Fibroblast of the aortic adventitia (primary cell): ENCODE measurements at places on chromosomes 16 and 17. TPM values are rescaled to one million over a fixed set of nuclear protein-coding genes. Genes with fewer than 3 reads are reported as not detected.

Gene JMJD6
- 10.8 and 18.1 TPM in 2 replicates for total RNA-seq

Gene KRTAP4-8
- total RNA-seq, result not detected in 2 replicates

Gene MT1A
- 0.72 TPM in 1 of 2 replicates, not detected in the other for total RNA-seq

Gene DCUN1D3
- 21.6 and 30.2 TPM in 2 replicates for total RNA-seq

DNA sequence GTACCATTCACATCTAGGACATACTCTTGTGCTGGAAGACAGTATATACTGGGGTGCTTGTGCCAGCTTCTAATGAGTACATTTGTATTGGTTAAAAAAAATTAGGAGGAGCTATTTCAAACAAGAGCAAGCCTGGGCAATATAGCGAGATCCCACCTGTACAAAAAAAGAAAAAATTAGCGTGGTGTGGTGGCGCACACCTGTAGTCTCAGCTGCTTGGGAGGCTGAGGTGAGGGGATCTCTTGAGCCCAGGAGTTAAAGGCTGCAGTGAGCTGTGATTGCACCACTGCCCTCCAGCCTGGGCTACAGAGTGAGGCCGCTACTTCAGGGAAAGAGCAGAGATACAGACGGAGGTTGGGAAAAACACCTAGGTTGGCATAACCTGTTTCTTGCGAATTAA lies 1.2 kb downstream of the MRTFB start:
- DNase-seq, result no peak

DNA sequence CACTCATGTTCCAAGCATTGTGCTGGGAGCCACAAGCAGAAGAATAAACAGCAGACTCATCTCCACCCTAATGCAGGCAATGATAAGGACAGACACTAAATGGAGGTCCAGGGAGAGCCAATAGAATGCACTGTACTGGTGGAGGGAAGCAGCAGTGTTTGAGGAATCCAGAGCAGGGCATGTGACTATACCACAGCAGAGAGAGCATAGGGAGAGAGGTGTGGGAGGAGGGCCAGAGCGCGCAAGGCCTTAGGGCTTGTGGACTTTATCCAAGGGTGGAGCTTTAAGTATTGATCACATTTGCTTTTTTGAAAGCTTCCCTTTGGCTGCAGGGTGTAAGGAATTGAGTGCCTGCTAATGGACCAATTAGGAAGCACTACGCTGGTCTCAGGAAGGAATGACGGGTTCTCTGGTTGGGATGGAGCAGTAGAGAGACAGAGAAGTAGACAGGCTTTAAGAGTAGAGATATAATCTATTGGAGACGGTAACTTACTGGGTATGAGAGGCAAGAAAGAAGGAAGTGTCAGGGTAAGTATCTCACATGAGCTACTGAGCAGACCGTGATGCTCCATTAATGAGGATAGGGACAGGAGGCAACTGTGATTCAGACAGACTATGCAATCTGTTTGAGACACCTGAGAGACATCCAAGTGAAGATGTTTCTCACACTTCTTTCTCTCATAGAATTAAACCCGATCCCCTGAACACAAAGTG lies 82.2 kb downstream of the MYO1D start:
- DNase-seq, result no peak

- DNase-seq, result peak; percentile 94
Observed at GRCh38 chr16:27169511-27170071, 33.7 kb upstream of the KDM8 start.

- no peak for DNase-seq
Observed at GRCh38 chr17:14942526-14943190, 322.5 kb downstream of the PMP22 start.

DNA sequence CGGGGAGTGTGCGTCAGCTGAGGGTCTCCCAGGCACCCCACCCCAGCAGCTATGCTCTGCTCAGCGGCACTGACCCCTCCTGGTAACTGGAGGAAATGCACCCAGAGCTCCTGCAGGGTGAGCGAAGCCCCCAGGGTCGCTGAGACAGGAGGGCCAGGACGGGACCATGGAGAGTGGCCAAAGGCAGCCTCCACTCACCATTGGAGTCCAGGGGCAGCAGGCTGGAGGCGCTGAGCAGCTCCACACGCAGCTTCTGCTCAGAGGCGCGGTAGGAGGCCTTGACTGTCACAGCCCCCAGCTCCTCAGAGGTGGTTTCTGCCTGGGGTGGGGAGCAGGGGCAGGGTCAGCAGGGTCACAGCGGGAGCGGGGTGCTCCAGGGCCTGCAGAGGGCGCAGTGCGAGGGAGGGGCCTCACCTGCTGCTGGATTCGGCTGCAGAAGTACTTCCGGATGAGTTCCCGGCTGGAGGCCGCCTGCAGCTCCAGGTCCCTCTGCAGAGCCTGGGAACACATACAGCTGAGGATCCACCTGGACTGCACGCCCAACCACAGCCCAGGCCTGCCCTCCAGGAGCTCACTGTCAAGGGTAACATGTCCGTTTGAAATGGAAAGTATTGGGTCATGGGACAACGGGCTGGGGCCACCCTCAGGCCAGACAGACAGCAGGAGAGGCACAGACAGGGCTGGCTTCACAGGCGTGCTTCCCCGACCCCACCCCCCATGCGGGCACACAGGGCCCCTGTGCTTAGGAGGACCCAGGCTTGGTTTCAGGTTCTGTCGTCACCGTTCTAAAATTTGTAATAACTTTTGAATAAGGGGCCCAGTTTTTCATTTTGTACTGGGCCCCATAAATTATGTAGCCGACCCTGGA lies 13.8 kb downstream of the UNC13D start:
- DNase-seq, result no peak

DNA sequence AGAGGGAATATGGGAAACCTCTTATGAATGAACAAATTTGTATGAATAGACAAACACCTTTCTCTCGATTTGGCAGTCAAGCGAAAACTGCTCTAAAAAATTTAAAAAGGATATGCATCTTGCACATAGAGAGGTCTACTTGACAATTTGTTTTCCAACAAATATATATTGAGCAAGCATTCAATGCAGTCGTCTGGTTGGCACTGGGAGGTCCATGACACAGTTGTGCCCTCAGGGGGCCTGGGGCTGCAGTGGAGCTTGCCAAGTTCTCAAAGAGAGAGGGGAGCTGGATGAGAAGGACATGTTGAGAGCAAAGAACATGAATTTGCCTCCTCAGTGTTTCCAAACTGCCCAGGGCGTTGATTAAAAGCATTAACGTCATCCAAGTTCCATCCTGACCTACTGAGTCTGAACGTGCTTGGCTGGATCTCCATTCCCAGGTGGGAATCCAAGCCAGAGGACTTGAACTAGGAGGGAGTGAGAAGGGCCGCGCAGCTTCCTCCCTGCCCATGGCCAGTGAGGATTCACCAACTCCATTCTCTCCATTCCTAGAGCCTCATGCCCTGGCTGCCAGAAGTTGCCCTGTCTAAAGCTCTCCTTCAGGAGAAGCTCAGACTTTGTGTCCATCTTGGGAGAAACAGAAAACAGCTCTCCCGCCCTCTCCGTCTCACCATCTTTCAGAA lies 24.5 kb downstream of the TBX2 start:
- no peak for DNase-seq

DNA sequence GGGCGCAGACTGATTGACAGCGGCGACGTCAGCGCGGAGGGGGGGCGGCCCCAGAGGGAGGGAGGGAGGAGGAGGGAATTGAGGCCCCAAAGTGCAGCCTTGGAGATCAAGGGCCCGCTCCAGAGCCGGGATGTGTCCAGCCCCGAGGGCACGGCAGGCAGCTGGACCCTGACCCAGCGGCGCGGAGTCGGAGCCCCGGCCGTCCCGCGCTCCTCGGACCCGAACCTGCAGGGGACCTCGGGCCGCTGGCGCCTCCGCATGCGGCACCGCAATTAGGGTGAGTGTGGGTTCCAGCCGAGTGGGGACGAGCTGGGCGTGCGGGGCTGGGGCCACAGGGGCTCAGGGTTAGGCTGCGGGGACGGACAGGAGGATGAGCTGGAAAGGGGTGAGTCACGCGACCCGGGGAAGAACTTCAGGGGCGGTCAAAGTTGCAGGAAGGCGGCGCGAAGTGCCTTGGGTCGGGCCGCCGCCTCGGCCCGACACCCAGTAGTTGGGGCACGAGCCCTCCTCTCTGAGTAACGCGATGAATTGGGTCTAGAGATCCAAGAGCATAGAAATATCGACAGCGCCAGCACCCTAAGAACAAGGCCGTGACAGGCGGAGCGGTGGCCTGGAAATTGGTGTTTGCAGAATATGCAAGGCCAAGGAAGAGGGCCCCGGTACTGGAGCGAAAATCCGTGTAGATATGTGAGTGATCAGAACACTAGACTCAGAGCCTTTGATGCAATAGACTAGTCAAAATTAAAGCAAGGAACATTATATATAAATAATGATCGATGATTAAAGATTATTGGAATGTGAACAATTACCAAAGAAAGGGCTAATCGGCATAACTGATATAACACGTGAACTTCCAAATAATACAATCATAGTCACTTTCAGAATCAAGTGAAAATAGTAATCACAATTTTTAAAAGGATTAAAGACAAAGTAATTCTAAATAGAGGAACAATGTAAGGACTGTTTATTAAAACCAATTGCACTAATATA lies at the start of gene TBX4:
Gene TBX4, plus strand, starts transcription at position 122 of the 990 bp plus-strand sequence. CDS start 4,069 bp downstream, outside the sequence.
- DNase-seq, result no peak

DNA sequence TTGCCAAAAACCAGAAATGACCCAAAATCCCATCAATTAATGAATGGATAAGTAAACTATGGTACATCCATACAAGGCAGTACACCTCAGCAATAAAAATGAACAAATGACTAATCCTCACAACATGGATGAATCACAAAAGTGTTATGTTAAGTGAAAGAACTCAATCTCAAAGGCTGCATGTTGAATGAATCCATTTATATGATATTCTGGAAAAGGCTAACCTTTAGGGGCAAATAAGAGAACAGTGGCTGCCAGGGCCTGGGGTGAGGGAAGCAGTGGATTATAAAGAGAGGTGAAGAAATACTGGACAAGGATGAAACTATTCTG lies 46.1 kb upstream of the MSI2 start:
- DNase-seq, result no peak

- DNase-seq, result peak; percentile 93
Observed at GRCh38 chr16:54647725-54648221, 282.9 kb upstream of the IRX5 start.

- DNase-seq, result peak; percentile 53
Observed at GRCh38 chr17:83101805-83102480, 22.5 kb downstream of the METRNL start.

DNA sequence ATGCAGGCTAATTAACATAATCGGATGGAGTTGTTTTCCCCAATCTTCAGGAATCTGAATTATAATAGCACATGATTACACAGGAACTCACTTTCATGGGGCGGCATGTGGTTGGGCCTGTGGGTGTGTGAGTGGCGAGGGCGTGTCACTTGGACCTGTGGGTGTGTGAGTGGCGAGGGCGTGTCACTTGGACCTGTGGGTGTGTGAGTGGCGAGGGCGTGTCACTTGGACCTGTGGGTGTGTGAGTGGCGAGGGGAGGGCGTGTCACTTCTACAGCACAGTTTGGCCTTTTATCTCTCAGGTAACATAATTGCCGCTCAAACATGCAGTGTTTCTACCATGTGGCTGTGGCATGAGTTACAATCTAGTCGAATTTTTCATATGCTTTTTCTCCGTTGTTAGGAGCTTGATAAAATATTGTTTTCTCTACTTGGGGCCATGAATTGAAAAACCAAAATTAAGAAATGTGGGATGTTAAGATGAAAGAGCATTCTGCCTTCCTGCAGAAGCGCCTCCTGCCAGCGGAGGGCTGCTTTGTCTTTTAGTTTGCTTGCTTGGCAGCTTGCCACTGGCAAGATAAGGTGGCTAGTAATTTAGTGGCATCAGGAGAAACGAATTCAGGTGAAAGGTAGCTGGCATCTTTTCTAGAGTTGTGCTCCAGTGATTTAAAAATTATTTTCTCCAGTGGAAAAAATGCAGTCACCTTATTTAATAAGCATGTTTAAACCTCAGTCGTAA lies 36.2 kb downstream of the USP10 start:
- DNase-seq, result no peak

DNA sequence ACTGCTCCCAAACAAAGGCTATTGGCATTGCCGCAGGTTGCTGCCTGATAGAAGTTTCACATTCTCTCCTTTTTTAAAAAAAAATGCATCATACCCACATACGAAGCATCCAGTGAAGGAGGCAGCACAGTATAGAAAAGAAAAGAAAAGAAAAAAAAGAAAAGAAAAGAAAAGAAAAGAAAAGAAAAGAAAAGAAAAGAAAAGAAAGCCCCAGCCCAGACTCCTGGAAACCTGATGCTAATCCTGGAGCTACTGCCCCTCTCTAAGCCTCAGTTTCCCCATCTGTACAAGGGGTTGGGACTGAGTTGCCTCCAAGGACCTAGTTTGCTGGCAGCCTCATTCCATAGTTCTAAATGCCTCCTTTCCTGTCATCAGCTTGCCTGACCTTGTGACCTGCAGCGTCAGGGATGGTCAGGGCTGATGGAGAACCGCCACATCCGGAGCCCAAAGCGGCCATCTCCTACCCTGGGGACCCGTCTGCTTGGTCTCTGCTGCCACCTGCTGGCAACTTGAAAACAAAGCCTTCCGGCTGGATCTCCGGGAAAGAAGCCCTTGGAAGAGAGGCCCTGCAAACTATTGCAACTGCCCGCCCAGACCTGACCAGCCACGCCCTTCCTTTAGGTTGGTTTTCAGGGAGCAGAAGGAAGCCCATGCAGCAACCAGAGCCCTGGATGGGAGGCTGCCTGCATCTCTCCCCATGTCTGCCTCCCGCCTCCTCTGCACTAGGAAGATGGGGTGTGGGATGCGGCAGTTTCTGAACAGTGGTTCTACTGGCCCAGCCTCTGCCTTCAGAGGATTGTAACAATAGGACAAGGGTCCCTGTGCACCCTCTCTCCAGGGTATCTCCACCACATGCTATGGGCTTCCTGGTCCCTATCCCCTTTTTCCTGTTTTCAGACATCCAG lies 13.0 kb downstream of the AIPL1 start:
- DNase-seq, result peak; percentile 72
